Cerebellar nuclear complex (tissue), 1 donor: ENCODE measurements at places on chromosomes 4 and X.

DNA sequence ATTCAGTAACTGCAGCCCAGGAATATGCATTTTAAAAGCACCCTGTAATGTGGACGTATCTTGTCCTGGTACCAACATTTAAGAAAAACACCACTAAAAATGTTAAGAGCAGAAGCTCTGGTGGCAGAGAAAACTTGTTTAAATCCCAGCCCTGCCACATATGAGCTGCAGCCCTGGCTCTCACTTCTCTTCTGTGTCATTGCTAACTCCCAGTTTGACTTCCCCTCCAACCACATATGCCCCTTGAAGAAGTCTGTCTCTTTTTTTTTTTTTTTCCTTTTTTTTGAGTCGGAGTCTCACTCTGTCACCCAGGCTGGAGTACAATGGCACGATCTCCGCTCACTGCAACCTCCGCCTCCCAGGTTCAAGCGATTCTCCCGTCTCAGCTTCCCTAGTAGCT is 14.8 kb downstream of the LHFPL1 start:
- no peak for DNase-seq

DNA sequence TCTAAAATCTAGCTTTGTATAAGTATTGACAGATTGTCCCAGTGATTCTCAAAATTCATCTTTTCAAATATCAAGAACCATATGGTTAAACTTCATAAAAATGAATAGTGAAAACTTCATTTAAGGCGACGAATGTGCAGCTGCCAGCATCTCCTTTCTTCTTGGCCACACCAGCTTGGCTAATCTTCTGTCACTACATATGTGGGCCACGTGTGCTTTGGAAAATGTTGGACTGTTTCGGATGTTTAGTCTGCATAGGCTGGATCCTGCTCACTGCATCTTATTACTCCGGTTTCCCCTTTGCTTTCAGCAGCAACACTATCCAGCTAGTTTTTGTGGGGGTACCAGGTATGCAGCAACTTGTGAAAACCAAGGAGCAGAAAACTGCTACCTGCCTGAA is 221.9 kb downstream of the BMPR1B start:
- DNase-seq: no peak

DNA sequence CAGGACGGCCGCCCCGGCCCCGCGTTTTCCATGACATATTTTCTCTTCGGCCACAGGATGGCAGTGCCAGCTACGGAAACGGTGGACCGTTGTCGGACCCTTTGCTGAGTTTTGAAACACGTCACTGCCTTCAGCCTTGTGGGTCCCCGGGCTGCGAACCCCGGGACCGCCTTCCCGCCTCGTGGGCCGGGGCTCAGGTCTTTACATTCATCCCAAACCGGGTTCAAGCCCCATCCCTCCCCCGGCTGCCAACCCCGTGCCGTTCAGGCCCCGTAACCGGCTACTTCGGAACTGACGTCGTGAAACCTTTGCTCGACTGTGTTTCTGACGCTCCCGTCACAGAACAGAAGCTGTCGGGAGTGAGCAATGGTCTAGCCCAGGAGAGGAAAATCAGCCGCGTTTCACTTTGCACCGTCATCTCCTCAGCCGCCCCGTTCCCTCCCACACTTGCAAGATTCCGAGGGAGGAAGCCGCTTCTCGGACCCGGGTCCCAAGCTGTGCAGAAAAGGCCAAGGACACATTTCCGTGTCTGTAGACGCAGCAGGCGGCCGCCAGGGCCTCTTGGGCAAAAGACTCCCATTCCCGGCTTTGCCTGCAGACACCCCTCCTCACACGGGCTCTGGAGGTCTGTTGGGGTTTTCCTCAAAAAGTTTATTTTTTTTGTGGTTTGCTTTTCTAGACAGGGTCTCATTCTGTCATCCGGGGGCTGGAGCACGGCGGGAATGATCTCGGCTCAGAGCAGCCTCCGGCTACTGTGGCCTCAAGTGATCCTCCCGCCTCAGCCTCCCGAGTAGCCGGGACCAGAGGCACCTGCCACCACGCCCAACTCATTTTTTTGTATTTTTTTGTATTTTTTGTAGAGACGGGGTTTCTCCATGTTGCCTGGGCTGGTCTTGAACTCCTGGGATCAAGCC is 41.4 kb upstream of the PPP2R3B start:
- no peak for DNase-seq

- no peak for DNase-seq
These were observed 691.7 kb downstream of the FAM133A start for GRCh38 chrX:94365736-94366135.

DNA sequence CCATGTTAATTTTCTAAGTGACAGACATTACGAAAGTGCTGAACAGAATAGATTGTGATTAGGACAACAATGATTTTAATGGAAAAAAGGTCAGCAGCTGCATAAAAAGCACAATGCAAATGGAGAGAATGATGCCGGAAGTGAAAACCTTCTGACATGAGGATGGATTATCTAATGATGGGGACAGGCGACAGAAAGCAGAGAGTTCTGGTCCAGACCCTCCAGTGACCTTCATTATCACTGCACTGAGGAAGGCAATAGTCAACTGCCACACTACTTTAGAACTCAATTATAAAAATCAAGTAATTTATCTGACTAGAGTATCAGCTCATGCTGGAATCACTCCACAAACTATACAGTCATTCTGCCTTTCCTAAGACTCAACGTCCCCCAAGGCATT is 746.1 kb upstream of the EPHA5 start:
- DNase-seq: no peak

DNA sequence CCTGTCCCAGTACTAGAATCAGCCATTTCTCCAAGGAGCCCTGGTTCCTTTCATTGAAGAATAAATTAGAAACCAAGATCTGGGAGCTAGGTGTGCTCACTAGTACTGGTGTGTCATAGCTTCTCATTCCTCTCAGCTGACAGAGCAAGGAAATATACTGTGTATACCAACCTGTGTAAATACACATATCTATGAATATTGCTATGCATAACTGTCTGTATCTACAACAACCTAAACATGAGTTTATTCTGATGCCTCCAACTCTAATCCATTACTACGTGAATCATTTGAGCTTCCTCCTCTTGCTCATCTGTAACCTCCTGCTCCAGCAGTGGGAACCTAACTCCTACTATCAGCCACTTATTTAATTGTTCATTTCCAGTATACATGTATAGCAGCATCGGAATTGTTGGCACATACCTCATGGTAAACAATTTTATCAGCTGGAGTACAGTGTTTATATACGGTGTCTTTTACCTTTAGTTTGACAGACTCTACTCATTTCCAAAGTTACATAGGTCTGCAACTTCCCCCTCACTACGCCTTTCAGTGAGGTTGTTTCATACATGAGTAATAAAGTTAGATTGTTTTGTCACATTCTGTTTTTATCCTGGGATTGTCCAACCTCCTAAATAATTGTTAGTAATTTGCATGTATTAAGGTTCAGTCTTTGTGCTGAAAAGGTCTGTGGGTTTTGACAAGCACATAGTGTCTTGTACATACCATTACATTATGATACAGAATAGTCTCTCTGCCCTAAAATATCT is 7.1 kb upstream of the SCRG1 start:
- DNase-seq: no peak

GRCh38 chrX:39905538-39905891 is 192.2 kb downstream of the BCOR start:
- no peak for DNase-seq
